ENCODE measurements at places on chromosomes 11 and 22. TPM values are rescaled to one million over a fixed set of nuclear protein-coding genes. Genes with fewer than 3 reads are reported as not detected.

GRCh38 chr11:116787786-116788486 is at the start of gene ZPR1:
Gene ZPR1 (minus strand): TSS chr11:116788023. CDS start chr11:116787990, 33 bp downstream.
- peak; percentile 74 for DNase-seq

DNA sequence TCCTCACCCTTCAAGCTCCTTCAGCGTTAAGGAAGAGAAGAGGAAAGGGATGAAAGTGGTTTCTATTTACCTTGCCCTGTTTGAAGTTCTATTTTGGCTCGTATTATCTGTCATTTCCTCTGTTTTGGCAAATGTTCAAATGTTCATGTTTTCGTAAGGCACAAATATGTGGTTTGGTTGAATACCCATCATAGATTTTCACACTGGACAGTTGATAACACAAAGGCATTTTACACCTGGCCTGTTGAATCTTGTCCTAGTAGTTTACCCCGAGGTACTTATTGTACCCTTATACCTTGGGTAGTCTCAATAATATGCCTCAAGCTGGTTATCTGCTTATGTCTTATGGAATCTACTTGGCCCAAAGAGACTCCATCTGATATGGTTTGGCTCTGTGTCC is 706.9 kb downstream of the METTL15 start:
- DNase-seq: no peak

DNA sequence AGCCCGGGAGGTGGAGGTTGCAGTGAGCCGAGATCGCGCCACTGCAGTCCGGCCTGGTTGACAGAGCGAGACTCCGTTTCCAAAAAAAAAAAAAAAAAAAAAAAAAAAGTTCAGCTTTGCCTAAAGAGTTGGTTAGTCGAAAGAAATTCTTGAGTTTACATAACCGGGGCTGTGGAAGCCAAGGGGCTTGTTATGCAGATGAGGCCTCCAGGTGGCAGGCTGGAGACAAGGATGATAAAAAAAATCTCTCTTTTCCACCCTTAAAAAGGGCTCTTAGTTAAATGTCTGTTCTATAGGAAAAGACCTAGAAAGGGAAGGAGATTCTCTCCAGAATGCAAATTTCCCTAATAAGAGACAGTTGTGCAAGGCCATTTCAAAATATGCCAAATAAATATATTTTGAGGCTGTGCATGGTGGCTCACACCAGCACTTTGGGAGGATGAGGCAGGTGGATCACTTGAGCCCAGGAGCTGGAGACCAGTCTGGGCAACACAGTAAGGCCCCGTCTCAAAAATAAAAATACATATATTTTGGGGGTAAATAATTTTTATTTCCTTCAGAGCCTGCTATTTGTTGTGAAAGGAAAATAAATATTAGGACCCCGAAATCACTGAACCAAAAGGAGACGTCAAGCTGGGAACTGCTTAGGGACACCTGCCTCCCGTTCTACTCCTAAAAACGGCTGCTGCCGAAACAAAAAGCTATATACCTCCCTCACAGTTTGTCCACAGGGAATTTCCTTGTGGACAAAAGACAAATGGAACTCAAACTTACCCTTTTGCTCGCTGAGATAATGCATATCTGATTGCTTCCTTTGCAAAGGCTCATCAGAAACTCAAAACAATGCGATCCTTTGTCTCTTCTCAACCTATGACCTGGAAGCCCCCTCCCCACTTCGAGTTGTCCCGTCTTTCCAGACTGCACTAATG is 2.4 kb upstream of the IFITM2 start:
- peak; percentile 88 for DNase-seq

- no peak for DNase-seq
Observed at GRCh38 chr11:62732830-62733229, 4.5 kb downstream of the TTC9C start.

The MRGPRX1 gene
- not detected for total RNA-seq

The MAPK8IP2 gene
- 0.26 TPM for total RNA-seq

The CBLIF gene
- not detected for total RNA-seq

The OR2AG2 gene
- total RNA-seq: under 0.01 TPM

All from fibroblast of lung (primary cell).